Cortex of kidney (tissue), 1 donor: ENCODE measurements at places on chromosomes 16 and 17.

DNA sequence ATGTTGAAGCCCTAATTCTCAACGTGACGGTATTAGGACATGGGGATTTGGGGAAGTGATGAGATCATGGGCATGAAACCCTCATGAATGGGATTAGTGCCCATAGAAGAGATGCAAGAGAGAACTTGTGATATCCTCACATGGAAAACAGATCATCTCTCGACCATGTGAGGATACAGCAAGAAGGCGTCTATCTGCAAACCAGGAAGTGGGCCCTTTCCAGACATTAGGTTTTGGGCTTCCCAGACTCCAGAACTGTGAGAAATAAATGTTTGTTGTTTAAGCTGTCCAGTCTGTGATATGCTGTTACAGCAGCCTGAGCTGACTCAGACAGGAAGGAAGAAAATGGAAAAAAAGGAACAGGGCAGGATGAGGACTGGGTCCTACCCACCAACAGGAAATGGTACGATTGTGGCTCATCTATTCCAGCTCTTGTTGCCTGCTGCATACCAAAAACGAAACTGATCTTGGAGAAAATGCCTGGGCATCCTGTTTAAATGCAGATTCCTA, 21.9 kb upstream of the SSTR2 start:
- no peak for DNase-seq

GRCh38 chr17:73317513-73318426, 6.0 kb upstream of the CDC42EP4 start:
- DNase-seq, result no peak

- DNase-seq, result no peak
Measured at GRCh38 chr16:87984632-87985267, 33.5 kb downstream of the BANP start.

DNA sequence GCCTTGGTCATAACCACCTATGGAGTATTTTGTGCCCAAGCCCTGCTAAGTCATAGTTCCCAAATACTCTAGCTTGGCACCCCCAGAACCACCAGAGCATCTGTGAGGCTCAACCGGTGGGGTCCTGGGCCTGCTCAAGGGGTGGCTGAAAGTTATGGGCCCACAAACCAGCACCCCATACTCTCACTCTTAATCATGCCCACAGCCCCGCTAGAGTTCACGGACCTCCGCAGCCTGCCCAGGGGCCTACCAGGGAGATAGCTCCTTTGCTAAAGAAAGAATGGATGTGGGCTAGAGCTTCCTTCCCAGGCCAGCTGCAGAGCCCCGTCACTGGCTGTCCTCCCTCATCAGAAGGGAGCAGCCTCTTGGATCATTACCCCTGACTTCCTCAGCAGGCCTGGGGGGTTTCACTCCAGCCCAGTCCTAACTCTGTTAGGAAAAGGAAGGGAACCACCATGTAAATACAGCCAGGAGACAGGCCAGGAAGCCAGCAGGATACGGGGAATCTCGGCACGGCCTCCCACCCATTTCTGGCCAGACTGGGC, 1.4 kb downstream of the GIT1 start:
- no peak for DNase-seq

DNA sequence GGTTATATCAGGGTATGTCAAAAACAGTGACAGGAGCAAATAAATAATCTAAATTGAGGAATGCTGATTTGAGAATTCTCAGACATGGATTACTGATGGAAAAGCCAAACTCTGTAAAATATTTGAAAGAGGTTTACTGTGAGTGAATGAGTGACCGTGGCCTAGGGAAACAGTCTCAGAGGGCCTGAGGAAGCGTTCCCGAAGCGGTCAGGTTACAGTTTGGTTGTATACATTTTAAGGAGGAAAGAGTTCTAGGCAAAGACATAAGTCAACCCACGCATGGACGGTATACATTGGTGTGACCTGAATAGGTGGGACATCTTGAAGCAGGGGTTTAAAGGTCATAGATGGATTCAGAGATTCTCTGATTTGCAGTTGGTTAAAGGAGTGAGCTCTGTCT, 771.7 kb downstream of the KCNJ18 start:
- no peak for DNase-seq

DNA sequence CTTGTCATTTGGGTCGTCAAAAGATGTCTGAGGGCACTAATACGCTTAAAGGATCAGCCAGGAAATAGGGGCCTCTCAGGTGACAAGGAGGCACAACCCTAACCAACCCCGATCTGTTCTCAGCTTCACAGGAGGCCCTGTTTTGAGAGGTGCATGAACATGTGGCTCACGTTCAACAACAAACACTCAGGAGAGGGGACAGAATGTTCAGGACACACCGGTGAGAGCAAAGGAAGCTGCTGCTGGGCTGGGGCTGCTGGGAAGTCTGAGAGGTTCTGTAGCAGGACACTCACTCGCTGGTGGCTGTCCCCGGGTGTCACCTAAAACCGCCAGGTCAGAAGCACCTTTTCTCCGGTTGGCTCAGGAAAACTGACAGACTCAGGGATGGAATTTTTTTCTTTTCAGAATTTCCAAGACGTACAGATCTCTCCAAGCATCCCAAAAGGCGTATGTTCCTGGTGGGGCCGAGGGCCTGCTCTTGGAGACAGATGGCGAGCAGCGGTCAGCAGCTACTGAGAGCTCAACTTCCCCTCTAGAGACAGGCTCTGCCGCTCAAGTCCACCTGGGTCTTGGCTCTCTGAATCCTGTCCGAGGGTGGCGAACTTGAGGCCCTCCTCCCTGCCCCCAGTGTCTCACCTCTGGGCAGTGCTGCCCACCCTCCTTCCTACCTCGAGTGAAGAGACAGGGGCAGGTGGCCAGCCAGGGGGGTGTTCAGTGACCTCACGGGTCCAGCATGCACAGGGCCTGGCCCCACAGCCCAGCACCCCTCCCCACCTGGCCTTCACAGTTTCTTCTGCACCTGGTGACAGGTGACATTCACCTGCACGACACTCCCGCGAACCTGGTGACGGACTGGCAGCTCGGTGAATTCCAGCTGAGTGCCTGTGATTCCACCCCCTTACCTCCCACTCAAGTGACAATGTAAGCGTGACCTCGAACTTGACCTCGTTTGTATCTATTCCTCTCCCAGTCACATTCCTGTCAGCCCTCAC, 22.9 kb downstream of the CLUH start:
- no peak for DNase-seq

GRCh38 chr16:4313563-4314531, 2.0 kb upstream of the GLIS2 start:
- no peak for DNase-seq

GRCh38 chr17:57994436-57994835, 6.4 kb upstream of the VEZF1 start:
- DNase-seq, result no peak

DNA sequence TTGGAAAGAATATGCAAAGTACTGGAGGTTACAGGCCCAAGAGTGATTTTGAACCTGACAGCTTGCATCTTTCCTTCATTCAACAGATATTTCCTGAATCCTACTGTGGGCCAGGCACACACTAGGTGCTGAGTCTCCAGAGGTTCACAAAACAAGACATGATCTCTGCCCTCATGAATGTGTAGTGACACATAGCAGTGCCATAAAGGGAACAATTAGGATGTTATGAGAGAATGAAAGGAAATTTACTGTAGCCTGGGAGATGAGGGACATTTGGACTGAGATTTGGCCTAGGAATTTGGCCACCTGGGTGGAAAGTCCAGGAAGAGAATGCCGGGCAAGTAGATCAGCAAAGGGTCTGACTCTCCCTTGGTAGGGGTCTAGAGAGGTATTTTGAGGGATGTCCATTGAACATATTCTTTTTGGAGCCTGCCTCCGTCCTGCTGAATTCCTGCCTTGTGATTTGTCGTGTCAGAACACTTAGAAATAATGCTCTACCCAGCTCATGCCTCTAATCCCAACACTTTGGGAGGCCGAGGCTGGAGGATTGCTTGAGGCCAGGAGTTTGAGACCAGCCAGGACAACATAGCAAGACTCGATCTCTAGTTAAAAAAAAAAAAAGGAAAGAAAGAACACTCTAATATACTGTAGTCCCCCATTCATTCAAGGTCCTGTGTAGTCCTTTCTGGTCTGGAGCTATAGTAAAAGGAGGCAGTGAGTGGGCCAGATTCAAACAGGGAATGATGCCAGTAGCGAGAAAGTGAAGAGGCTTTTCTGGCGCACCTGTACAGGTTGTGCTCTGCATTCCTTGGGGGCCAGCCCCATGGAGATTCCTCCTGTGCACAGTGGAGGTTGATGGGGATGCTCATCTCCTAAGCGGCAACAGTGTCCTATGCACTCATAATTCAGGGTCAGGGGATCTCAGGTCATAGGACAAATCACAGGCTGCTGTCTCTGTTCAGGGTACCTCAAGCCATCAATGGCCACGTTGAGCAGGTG, 90.6 kb upstream of the CLEC18A start:
- DNase-seq, result no peak

DNA sequence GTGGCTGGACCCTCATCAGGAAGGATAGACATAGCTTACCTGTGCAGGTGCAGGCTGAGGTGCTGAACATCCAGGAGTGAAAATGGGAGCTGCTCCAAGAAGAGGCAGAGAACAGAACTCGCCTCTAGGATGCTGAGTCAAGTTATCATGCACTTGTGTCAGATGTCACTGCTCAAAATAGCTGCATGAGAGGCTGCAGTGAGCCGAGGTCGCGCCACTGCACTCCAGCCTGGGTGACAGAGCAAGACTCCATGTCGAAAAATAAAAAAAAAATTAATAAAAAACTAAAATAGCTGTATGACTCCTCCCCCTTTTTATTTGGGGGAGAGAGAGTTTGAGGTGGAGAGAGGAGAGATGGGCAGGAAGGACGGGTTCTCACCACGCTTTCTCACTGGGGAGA, 148.8 kb downstream of the FOXL1 start:
- DNase-seq, result no peak

- DNase-seq, result no peak
Measured at GRCh38 chr17:50432125-50432762, 6.2 kb downstream of the ACSF2 start.

GRCh38 chr17:45238155-45238774, 16.6 kb downstream of the FMNL1 start:
- no peak for DNase-seq

GRCh38 chr17:42403150-42403549, 14.9 kb upstream of the STAT3 start:
- no peak for DNase-seq

DNA sequence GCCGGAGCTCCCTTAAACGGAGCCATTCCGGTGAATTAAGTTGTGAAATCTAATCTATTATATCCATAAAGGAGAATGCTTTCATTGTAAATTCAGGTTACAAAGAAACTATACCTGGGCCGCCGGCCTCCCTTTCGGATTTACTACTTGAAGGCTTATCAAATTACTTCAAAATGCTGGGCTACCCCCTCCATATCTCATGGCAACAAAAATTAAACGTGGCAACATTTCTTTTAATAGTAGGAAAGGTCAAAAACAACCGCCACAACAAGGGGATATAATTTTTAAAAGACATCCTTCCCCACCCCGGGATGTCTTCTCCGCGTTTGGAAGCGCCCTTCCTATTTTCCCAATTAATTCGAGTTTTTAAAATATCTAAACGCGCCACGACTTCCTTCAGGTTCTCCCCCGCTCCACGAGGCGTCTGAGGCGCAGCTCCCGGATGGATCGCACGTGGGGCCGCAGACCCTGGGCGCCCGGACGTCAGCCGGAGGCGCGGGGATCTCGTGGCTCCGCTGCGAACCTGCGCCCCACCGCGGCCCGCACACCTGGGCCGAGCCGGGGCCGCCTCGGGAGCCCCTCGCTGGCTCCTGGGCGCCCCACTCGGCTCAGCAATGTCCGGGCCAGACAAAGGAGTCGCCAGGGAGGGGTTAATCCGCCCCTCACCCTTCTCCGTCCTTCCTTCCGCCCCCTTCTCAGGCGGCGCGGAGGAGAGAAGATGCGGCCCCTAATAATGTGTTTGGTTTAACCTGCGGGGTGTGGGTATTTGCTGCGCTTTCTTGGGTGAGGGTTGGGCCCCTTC, 47.4 kb upstream of the SLC38A10 start:
- no peak for DNase-seq

- no peak for DNase-seq
Measured at GRCh38 chr17:45809499-45809898, 25.4 kb downstream of the CRHR1 start.

- no peak for DNase-seq
Measured at GRCh38 chr17:56629531-56630075, 36.1 kb downstream of the NOG start.

DNA sequence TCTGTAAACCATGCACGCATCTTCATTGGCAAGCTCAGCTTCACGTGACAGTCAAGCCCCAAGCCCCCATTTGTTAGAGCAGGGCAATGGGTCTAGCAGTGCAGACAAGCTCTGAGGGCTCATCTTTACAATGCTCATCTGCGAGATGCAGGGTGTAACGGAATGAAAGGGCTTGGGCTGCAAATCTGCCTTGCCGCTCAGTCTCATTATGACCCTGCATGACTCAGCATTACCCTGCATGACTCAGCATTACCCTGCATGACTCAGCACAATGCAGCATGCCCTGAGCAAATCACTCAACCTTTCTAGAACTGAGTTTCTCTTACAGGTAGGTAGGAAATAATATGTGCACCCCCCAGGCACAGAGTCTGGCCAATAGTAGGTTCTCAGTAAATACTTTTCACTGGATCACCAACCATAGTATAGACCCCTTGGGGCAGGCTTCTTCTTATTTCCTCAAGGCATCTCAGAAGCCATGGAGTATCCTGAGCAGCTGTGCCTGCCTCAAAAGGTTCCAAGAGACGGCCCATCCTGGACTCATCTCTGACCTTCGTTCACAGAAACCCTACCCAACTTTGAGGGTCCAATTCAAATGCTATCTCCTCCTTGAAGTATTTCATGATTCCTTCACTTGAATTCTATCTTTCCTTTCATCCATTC, 391.3 kb upstream of the CDH5 start:
- no peak for DNase-seq

DNA sequence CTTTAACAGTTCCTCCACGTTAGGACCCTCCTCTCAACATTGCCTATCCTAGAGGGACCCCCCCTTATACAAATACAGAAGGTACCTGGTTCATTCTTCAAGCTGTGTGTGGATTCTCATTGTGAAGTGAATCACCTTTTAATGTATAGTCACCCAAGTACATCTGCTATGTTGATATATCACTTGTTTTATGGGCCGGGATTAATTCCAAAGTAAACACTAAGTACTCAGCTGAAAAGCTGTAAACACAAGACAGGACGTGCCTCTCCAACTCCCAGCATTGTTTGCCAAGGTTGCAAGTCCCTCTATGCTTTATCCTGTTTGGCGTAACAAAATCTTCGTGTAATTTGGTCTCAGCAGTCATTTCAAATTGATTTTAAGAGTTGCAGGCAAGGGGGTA, 123.6 kb downstream of the RBFOX1 start:
- DNase-seq, result no peak

GRCh38 chr17:30421592-30421991, 42.9 kb downstream of the CPD start:
- no peak for DNase-seq
